ENCODE measurements at places on chromosomes 3 and 15.

GRCh38 chr3:154130540-154130939 lies 9.3 kb downstream of the ARHGEF26 start:
- DNase-seq = no peak

- no peak for DNase-seq
Observed at GRCh38 chr3:152760024-152760563, 74.8 kb upstream of the P2RY1 start.

DNA sequence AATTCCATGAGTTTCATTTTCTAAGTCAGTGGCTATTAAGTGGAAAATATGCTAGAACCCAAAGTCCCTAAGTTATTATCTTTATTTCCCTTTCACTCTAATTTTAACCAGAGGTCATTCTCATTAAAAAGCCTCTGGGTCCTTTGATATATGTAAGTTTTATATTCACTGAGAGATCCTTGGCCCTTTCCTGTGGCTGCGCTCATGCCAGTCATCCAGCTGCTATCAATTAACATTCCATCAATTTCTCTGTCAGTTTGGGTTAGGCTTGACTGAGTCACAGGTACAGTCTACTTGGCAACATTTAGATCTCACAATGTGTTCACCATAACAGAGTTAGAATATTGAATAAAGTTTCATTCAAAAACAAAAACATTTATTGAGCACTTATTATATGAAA lies 58.0 kb upstream of the FBN1 start:
- peak; percentile 53 for DNase-seq

GRCh38 chr3:160253298-160253697 lies 28.1 kb downstream of the C3orf80 start:
- DNase-seq = no peak

GRCh38 chr3:69970827-69971226 lies 28.7 kb upstream of the SAMMSON start:
- DNase-seq = no peak

- DNase-seq = no peak
Observed at GRCh38 chr3:129911261-129911861, 17.9 kb upstream of the TMCC1 start.

- DNase-seq = peak; percentile 14
Observed at GRCh38 chr15:98805434-98806274, 157.3 kb downstream of the IGF1R start.

DNA sequence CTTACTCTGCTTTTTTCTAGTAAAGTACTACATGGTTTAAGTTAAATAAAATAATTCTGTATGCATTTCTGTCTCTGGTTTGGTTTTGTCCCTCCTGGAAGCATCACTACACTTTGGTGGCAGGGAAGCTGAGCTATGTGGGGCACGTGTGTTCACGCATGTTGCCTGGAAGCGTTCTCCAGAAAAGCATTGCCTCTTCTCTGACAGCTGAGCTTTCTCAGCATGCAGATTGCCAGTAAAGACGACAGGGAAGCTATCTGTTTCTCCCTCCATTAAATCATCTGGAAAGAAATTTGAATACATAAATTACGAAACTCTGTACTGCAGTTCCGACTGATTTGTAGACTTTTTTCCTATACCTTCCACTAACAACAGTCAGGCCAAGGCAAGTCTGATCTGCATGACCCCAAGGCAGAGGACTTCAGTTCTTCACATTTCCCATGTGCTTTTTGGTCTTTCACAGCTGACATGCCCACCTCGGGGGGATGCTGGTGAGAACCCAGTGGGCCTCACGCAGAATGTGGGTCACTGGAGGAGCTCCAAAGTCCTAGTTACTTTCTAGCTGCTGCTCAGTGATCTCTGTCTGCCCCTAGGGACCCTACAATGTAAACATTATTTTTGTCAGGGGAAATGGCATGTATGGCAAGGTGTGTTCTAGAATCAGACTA lies 43.0 kb downstream of the PGPEP1L start:
- DNase-seq = no peak

- peak; percentile 85 for DNase-seq
Observed at GRCh38 chr3:188286087-188286513, 132.1 kb downstream of the LPP start.

GRCh38 chr3:189122526-189123205 lies 49.1 kb upstream of the TPRG1 start:
- DNase-seq = no peak

DNA sequence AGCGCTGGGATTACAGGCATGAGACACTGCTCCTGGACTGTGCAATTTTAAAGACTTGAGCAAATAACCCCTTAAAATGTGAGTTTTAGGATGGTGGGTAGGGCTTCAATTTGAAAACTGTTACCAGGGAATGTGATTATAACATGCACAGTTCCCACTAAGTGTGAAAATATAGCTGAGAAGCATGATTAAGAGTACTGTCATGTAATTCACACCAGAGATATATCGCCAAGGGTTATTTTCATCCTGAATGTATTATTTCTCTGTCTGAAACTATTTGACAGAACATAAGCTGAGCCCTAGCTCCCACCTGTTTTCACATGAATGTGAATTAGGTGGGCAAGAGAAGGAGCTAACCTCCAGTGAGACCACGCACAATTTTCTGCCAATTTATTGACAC lies 457.2 kb downstream of the GABRG3 start:
- DNase-seq = no peak

DNA sequence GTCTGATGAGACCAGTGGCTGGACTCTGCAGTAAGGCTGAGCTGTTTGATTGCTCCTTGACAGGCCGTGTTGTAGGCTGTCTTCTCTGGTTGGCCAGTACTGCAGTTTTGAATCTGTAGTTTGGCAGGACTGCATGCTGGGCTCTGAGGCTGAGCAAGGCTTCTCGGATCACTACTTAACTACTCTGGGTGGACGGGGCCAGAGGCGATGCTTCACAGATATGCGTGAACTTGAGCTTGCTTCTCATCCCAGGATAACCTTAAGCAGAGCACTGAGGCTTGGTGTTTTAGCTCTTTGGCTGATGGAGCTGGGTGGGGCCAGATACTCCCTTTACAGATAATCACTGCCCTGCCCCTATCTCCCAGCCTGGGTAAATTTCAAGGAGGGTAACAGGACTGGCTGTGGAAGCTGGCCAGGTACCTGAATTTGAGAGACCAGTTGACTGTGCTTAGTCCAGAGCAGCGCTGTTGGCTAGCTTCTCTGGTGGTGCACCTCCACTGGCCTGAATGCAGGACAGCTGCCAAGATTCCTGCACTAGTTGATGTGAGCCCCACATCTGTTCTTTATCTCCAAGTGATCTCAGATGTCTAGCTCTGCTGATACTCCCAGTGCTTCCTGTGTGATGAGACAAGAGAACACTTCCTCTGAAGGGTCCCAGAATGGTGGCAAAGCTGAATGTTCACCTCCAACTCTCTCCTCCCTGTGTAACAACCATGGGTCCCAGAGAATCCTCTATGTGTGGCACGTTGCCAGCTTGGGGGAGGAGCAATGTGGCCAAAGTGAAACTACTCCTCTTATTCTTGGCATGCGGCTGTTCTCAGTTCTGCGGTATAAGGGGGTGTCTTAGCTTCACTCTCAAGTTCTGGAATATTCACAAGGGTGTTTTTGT lies 37.9 kb downstream of the RPL39L start:
- DNase-seq = peak; percentile 66

DNA sequence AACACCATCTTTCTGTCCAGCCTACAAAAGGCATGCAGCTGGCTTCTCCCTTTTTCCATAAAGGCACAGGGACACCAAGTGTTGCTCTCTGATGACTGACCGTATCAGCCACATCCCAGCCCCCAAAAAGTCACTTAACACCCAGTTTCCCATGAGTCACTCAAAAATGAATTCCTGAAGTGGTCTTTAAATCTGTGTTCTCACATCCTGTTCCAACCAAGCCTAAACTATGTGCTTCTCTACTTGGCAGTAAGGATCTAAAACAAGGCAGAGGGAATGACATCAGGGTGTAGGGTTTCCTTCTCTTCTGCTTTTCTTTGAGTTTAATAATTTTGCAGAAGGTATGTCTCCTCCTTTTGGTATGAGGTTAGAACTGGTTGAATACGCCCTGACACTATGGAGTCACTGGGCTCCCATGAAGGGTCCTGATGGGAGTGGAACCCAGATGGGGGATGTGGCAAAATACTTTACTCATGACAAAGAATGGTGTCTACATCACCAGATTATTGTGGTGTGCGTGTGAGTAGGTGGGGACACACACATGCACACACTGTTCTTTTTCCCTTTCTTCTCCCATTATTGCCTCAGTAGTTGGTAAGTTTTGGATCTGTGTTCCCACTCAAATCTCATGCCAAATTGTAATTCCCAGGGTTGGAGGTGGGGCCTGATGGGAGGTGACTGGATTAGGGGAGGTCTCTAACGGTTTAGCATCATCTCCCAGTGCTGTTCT lies 35.6 kb upstream of the CCK start:
- no peak for DNase-seq

DNA sequence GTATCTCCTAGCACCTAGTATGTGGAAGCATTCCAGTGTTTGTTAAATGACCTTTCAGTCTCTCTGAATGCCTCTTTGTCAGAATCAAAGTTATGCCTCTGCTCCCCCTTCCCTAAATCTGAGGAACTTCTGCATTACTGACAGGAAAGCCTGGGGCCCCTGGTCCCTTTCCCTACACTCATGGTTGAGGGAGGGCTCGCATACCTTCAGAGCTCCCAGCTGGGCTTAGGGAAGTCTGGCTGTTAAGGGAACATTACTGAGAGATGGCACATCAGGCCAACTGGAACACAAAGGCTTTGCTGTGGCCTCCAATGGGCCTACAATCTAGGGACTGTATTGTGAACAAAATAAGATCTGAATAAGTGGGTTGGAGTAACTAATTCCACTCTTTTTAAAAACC lies 10.3 kb downstream of the PKM start:
- no peak for DNase-seq

GRCh38 chr3:126083511-126083912 lies 412 bp downstream of the SLC41A3 start:
- DNase-seq = no peak

DNA sequence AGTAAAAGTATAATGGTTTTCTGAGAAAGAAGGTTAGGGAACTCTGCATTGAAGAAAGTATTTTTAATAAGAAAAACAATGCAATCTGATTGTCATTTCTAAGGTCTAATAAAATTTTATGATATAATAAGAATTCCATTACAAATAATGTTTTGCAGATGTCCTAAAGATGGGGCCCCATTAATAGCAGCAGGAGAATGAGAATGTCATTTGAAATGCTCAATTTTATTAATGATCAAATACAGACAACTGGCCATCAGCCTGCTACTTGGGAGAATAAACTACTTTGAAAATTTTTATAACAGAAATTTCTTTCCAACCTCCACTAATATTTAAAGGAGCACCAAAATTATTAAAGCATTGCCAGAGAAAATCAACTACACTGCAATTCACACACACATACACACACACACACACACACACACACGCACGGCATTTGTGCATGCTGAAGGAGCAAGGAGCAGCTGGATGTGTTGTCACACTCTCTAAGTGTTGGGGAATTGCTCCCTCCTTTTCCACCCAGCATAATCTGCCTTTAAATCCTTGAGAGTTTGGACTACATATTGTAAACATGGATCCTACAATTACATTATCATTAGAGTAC lies 109.5 kb downstream of the THRB start:
- no peak for DNase-seq

- no peak for DNase-seq
Observed at GRCh38 chr15:43934480-43934879, 107.7 kb downstream of the WDR76 start.

- DNase-seq = no peak
Observed at GRCh38 chr15:87419344-87419743, 837.2 kb downstream of the NTRK3 start.

DNA sequence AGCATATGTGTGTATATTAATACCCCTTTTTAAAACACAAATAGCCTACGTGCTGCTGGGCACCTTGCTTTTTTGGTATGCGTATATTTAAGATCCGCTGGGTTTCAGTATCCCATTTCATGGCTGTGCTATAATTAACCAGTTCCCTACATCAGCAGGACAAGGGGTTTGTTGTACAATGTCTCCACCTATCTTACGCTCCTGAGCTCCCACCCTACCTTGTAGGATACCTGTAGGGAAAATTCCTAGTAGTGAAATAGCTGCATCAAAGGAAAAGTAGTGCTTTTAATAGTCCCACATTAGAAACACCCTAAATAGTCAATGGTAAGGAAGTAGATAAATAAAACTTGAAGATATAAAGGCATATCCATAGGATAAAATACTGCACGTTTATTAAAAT lies 1.4 kb downstream of the MAP6D1 start:
- DNase-seq = no peak

DNA sequence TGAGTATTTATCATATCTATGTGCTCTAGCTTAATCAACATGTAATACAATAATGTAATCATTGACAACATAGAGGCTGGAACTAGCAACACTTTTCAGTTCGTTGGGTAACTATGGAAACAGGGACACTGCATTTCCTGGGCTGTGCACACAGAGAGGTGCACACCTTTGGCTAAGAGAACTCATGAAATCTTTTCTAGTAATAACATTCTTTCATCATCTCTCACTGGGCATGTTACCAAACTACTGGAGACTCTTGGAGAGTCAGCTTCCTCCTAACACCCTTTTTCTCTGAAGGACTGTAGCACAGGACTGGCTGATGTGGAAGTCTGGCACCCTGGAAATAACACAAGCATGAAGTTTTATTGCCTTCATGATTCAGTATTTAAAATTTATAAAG lies 135.6 kb downstream of the KCNMB2 start:
- DNase-seq = no peak

- peak; percentile 58 for DNase-seq
Observed at GRCh38 chr3:11201251-11202019, 47.1 kb downstream of the HRH1 start.

DNA sequence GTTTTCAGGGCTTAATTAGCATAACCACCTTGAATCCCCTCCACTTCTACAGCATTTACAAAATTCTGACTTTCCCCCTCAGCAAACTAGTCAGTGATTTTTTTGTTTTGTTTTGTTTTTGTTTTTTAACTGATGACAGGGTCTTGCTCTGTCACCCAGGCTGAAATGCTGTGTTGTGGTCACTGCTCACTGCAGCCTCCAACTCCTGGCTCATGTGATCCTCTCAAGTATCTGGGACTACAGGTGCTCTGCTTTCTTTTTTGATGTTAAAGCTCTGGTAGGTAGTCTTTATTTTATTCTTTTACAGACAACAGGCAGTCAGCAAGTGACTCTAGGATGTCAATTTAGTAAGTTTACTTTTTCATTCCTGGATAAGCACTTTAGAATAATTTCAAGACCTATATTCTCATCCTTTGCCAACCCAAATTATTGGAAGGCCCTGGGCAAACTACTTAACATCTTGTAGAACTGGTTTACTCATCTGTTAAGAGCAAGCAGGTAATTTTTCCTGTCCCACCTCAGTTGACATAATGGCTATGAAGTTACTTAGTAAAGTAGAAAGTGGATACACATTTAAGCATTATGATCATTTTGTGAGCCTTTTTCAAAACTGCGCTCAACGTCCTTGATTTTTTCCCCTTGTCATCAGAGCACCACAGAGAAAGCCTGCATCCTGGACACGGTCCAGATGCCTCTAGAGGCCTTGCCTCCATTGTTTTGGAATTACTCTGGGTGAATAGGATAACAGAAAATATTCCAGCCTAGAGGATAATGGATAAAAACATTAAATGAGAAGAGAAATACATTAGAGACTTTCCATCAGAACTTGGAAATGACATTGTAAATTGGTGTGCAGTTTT lies 69.9 kb upstream of the NDUFB4 start:
- no peak for DNase-seq

GRCh38 chr3:30307372-30307950 lies 298.9 kb upstream of the TGFBR2 start:
- no peak for DNase-seq

GRCh38 chr3:69161587-69162307 lies 39.4 kb upstream of the LMOD3 start:
- no peak for DNase-seq

- DNase-seq = no peak
Observed at GRCh38 chr15:72536506-72536905, 62.4 kb downstream of the ARIH1 start.

GRCh38 chr3:185822221-185823000 lies 2.4 kb downstream of the IGF2BP2 start:
- DNase-seq = peak; percentile 73
